ENCODE measurements at places on chromosomes 12 and 14.

GRCh38 chr14:44803239-44803905 lies 158.4 kb downstream of the KLHL28 start:
- DNase-seq: no peak

DNA sequence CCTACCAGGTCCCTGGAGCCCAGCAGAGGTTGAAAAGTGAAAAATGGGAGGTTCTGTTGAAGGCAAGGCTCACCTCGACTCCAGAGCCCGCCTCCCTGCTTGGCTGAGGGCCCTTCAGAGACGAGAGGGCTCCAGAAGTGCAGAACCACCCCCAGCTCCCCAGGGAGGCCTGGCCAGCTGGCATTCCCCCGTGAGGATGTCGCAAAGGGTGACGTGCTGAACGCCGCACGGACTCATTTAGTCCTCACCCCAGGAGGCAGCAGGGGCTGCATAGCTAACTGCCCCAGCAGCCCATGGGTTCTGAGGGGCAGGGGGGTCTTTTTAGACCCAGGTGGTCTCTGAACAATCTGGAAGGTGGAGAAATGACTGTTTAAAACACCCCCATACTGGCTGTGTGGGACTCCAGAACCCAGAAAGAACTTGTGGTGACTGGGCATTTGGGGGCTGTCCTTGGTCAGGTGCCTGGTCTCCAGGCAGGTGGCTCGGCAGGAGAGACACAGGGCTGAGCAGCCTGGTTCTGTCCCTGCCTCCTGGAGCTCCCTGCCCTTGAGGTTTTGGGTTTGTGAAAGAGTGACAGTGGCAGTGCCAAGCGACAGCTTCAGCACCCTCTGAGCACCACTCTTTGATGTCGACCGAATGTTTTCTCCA lies 32.0 kb downstream of the ANAPC7 start:
- no peak for DNase-seq

DNA sequence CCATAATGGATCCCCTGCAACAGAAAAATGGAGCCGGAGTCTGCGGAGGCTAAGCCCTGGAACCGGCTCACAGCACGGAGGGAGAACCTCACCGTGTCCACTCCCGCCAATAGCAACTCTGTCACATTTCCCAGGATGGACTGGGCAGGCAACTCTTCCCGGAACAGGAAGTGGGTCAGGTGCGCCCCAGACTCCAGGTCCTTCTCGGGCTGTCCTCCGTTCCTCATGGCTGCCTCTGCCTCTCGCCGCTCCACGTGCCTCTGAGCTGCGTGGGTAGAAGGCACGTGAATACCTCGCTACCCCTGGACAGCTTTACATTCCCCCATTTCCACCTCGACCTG lies 2.2 kb downstream of the CYP27B1 start:
- DNase-seq: no peak

GRCh38 chr12:19203539-19204506 lies 74.3 kb downstream of the PLEKHA5 start:
- no peak for DNase-seq

- DNase-seq: no peak
These were observed 165.2 kb downstream of the TSPAN9 start for GRCh38 chr12:3242199-3242863.

DNA sequence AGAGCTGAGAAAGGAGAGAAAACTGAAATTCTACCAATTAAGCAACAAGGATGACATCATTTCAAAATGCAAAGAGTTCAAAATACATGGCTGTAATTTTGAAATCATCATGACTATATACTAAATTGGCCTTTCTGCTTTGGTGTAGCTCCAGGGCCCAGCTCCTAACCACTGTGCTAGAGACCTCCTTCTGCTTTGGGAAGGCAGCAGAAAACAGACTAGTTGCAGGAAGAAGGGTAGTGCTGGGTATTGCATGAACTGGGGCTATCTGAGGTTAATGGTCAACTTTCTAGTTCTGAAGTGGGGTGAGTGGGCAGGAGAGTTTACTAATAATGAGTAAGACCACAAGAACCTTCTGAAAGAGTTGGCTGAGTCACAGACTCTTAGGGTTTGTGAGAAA lies 66.2 kb downstream of the PTGER2 start:
- no peak for DNase-seq

DNA sequence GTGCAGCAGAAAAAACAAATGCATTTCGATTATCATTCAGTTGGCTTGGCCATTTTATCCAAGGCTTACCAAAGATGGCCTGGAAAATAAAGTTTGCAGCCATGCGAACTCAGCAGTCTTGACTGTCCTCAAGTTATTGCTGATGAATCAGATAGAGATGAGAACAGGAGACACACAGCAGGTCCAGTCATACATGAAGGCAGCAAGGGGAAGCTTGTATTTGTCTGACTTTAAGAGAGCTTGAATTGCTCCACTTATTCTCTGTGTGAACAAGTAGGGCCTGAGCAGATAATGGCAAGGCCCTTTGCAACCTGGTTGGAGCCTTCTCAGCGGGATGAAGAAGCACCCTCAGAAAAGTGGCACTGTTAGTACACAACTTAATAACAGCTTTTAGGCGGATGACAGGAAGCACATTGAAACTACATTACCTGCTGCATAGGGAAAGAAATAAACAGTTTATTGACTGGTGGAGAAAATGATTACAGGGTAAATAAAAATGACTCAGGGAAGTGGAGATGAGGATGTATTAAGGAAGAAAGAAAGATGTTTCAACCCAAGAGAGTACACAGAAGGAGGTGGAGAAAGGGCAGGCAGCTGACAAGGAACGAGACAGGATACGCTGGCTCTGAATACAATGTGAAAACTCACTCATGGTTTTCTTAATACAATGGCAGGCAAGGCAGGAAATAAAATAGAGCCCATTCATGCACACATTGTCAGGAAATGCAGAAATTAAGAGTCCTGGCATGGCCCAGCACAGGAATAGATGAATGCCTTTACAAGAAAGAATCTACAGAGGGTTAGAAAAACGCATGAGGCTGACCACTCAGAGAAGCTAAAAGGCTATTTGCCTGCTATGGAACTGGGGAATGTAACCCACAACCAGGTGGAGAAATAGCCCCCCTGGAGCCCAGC lies 128.4 kb downstream of the GALC start:
- no peak for DNase-seq

GRCh38 chr14:68937471-68938270 lies 41.4 kb downstream of the ACTN1 start:
- DNase-seq: no peak

- no peak for DNase-seq
These were observed 64.0 kb downstream of the PTPN11 start for GRCh38 chr12:112482733-112483132.

DNA sequence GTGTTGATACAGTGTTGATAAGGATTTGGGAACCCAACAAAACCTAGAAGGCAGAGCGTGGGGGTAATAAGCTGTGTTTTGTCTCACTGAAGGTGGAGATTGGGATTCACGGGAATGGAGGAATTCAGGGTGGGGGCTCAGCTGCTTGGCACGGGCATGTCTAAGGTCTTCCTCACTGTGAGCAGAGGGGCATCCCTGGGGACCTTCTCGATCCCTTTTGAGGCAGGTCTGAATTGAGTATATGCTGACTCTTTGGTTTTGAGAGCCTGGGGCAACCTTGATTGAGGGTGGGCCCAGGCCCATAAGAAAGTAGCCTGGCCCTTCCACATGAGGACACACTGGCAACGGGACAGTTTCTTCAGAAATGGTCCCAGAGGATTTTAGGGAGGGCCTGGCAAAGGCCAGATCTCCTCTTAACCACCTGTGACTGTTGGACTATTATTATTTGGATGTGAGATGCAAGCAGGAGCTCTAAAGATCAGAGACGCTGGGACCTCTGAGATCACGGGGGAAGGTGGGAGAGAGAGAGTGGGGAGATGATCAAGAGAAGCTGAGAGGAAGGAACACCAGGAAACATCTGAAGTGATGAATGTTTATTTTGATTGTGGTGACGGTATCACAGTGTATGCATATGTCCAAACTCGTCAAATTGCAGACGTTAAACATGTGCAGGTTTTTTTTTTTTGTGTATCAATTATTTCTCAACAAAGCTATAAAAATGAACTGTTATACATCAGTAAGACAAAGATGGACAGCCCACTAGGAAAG lies 48.4 kb downstream of the SMIM41 start:
- DNase-seq: no peak

- no peak for DNase-seq
These were observed 227.7 kb upstream of the HMGA2 start for GRCh38 chr12:65596514-65597091.

- DNase-seq: no peak
These were observed 53.5 kb downstream of the SLC38A6 start for GRCh38 chr14:61034416-61035120.

DNA sequence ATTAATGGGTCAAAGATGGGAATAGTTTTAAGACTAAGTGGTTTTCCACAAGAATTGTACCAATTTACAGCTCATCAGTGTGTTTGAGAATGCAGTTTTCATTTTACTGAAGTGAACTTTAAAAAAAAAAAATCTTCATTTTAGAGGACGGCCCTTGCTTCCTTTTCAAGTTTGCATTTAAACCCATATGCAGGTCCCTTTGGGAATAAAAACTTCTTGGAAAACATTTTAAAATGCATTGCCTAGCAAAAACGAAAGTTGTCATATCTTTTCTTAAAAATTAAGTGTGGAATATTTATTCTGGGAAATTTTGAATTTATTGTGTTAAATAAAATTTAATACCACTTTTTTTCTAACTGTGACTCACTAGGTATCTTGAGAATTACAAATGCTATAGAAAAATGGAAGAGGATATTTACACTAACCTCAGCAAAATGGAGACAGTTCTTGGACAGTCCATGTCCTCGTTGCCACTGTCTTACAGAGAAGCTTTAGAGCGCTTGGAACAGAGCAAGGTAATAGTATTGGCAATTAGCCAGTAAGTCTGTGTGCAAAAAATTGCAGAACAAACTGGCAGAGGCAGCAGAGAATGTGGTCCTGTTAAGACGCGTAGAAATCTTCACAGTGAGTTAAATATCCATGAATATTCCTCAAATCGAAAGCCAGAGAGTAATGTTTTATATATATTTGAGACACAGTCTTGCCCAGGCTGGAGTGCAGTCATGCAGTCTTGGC lies 209.7 kb downstream of the SYNE2 start:
- DNase-seq: no peak

DNA sequence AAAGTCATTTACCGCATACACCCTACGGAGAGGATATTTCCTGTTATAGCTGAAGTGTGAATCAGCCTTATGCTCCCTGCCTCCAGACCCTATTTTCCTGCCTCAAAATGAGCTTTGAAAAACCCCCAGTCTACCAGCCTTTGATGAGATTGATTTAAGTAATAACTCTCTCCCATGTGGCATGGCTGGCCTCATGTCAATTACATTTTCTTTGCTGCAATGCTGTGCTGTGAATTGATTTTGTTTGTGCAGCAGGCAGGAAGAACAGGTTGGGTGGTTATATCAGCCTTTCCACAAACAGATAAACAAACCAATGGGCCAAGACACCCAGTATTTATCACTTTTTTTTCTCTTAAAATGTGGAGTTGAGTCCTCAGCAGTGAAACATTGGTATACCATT lies 1105.5 kb upstream of the TMEM132C start:
- DNase-seq: no peak

DNA sequence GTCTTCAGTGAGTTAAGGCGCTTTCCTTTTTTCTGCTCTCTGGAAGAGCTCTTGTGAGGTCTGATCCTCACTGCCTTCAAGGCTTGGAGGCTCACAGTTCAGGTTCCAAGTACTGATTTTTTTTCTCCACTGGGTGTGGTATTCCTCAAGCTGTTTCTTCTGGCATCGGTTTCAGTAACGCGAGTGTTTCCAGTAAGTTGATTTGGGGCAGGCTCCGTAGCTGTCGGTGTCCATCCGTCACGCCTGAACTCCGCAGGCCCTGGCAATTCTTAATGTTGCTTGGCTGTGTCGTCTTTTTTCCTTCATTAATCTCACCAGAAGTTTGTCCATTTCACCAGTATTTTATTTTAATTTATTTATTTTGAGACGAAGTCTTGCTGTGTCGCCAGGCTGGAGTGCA lies 30.6 kb downstream of the LRCOL1 start:
- no peak for DNase-seq

DNA sequence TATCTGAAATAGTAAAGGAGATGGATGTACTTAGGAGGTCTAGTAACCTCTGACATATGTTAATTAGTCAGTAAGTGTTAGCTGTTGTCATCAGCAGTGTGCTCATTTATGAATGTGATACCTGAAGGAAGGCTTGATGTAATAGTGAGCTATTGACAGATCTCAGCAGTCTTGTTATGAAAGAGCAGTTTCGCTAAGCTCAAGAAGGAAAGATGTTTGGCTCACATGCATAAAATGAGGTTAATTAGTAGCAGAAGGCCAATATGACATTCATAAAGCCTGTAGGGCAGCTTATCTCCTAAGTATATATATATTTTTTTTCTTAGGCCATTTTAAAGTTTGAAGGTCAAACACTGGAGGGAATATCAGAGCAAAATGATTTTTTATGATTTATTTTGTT lies 2.8 kb downstream of the FAM234B start:
- DNase-seq: no peak

DNA sequence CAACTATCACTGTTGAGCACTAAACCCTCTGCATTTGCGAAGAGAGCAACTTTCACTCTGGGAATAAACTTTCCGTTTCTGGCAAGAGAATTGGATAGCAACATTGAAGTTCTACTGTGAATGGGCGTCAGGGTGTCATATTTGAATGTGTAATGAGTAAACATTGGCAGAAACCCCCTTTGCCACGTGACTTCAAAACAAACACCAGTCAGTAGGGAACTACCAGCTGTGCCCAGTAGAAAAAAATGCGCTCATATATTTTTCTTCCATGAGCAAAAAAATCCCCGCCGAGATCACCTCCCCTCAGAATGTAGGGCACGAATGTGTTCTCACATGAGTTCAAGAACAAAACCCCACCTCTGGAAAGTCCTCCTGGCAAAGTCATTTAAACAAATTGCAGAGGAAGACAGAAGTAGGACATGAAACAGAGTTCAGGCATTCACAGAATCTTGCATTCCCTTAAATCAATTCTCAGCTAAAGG lies 80.6 kb downstream of the BTG1 start:
- no peak for DNase-seq

Measured in type B pancreatic cell (in vitro differentiated cells).